ENCODE measurements at places on chromosomes 6 and 20. TPM values are rescaled to one million over a fixed set of nuclear protein-coding genes. Genes with fewer than 3 reads are reported as not detected.

The F13A1 gene
- not detected for total RNA-seq

The KIF25 gene
- total RNA-seq, result not detected

The FAXC gene
- 5.1 TPM for total RNA-seq

The PRPH2 gene
- total RNA-seq, result not detected

The ERGIC3 gene
- 238 TPM for total RNA-seq

The DPPA5 gene
- not detected for total RNA-seq

The PFDN4 gene
- total RNA-seq, result 65.0 TPM

The NFKBIE gene
- 11.9 TPM for total RNA-seq

The SPTLC3 gene
- total RNA-seq, result not detected

The TPX2 gene
- total RNA-seq, result 110 TPM

The OR2H1 gene
- not detected for total RNA-seq

The TFAP2A gene
- 16.4 TPM for total RNA-seq

The LY6G6D gene
- total RNA-seq, result not detected

The NKAIN4 gene
- total RNA-seq, result 6.4 TPM

The SLC2A10 gene
- not detected for total RNA-seq

The RIPOR3 gene
- total RNA-seq, result 0.06 TPM

The KIFC1 gene
- total RNA-seq, result 44.5 TPM

The TNNC2 gene
- total RNA-seq, result not detected

The ABHD16B gene
- total RNA-seq, result not detected

The TMEM14B gene
- 138 TPM for total RNA-seq

The NHLRC1 gene
- total RNA-seq, result 2.2 TPM

The RARS2 gene
- total RNA-seq, result 16.7 TPM

The CNR1 gene
- total RNA-seq, result 0.31 TPM

The EBF4 gene
- total RNA-seq, result 2.7 TPM

The FAM184A gene
- total RNA-seq, result 0.07 TPM

The LKAAEAR1 gene
- 1.9 TPM for total RNA-seq

The PI3 gene
- 2.8 TPM for total RNA-seq

The RBBP9 gene
- total RNA-seq, result 15.0 TPM

The CAP2 gene
- 12.2 TPM for total RNA-seq

The ARMH2 gene
- total RNA-seq, result not detected

The MOG gene
- total RNA-seq, result not detected

The TBXT gene
- not detected for total RNA-seq

The SLC17A9 gene
- total RNA-seq, result 0.02 TPM

The SLC22A2 gene
- 0.23 TPM for total RNA-seq

The PTCRA gene
- total RNA-seq, result not detected

Data from A549 treated with RU486 at 1 μM for 4 hours (cell line).